Activated T-cell treated with anti-CD3 and anti-CD28 coated beads, Interleukin-2, amount 50 U/mL, for 72 hours (primary cell): ENCODE measurements at places on chromosomes 4 and X.

DNA sequence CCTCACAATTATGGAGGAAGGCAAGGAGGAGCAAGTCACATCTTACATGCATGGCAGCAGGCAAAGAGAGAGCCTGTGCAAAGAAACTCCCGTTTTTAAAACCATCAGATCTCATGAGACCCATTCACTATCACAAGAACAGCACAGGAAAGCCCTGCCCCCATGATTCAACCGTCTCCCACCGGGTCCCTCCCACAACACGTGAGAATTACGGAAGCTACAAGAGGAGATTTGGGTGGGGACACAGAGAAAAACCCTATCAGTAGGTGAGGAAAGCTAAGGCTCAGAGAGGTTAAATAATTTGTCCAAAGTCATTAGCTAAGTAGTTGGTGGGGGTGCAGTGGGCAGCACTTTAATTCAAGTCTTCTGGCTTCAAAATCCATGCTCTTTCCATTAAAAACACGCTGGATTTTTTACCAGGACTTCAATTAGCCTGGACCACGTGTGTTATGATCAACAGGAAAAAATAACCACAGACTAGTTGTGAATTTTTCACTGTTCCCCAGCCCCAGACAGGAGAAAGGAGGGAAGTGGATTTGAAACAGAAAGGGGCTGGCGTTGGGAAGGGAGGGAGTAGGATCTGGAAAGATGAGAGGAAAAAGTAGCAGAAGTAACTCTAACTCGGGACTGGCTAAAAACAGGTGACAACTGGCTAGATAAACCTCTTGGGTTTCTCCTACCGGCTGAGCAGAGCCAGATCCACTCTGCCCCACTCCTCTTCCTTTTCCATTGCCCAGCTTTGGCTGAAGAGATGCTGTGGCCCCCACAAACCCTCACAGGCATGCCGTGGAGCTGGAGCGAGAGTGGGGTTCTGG is 986 bp downstream of the MTMR8 start:
- DNase-seq = no peak

DNA sequence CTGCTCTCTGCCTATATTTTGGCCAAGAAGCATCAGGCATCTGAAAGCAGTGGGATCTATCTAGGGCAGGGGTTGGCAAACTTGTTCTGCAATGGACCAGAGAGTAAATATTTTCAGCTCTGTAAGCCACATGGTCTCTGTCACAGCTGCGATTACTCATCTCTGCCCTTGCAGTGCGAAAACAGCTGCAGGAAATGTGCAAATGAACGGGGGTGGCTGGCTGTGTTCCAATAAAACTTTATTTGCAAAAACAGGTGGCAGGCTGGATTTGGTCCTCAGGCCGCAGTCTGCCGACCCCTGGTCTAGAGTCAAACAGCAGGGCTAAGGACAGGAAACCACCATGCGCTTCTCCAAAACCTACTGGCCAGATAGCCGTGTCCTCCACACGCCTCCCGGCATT is 48.6 kb downstream of the ACOX3 start:
- peak; percentile 18 for DNase-seq

DNA sequence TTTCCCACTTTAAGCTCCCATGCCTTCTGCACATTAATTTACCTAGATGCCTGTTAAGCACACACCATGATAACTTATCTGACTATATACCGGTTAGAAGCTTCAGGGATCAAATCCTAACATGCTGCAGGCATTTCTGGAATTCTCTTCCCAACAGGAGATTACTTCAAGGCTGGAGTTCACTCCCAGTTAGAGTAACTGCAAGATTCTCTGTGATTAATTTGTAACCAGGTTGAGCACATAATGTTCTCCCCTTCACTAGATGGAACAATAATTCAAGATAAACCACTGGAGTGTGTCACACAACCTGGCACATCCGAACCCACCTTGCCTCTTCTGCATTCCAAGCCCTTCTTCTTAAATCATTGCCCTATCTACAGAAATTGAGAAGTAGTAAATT is 11.8 kb upstream of the UGT2A3 start:
- DNase-seq = no peak

GRCh38 chrX:108044554-108045256 is at the start of gene VSIG1:
VSIG1 (plus strand) TSS chrX:108045065; CDS start chrX:108045131, 66 bp downstream.
- no peak for DNase-seq

GRCh38 chr4:26356081-26356501 is 35.3 kb downstream of the RBPJ start:
- DNase-seq = no peak

DNA sequence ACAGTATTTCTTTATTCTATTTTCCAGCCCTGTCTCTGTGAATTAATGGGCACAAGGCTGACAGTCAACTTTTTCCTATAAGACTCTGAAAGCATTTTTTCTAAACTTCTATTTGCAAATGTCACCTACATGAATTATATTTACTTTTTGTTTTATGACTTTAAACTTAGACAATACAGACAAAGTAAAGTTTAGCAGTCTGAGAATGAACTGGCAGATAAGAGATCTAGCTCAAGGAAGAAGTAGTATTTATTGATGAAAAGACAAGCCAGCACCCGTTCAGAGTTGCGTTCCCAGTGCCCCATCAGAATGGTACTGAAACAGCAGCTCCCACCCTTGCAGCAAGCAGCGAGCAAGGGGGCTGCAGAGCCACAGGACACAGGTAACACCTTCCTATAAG is 148.5 kb downstream of the FAM13A start:
- no peak for DNase-seq

DNA sequence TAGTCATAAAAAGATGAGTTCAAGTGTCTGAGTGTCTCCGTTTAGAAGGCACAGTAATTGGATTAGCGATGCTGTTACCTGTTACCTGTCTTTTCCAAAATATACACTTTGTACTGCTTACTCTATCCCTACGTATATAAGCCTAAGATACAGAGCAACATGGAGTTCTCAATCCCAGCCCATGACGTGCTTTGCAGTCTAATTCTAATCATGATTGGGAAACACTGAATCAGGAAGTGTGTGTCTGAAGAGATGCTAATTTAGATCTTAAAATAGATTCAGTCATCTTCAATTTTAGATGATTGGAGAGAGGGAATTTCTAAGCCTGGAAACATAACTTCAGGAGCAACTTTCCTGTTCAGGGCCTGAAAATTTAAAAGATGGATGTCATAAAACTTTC is 115.1 kb downstream of the PCDH19 start:
- DNase-seq = no peak

DNA sequence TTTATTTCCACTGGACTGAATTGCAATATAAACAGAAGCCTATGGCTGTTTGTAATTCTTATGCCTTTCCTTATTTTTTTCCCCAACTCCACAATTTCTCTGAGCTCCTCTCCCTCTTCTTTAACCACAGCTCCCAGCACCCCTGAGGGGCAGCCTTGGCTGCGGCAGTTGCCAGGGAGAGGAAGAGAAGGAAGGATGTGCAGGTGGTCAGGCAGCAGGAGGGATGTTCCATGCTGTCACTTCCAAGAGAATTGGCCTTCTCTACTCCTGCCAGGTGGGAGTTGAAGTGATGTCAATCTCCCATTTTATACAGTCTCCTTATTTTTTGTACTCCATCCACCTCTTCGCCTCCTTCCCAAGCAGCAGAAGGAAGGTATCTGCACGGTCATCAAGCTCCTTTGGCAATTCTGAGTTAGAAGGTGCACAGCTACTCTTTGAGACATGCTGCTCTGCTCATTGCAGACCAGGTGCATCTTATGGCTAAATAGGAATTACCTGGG is 343.3 kb upstream of the RPS6KA3 start:
- no peak for DNase-seq

GRCh38 chr4:71262161-71262560 is 76.7 kb upstream of the SLC4A4 start:
- DNase-seq = no peak

DNA sequence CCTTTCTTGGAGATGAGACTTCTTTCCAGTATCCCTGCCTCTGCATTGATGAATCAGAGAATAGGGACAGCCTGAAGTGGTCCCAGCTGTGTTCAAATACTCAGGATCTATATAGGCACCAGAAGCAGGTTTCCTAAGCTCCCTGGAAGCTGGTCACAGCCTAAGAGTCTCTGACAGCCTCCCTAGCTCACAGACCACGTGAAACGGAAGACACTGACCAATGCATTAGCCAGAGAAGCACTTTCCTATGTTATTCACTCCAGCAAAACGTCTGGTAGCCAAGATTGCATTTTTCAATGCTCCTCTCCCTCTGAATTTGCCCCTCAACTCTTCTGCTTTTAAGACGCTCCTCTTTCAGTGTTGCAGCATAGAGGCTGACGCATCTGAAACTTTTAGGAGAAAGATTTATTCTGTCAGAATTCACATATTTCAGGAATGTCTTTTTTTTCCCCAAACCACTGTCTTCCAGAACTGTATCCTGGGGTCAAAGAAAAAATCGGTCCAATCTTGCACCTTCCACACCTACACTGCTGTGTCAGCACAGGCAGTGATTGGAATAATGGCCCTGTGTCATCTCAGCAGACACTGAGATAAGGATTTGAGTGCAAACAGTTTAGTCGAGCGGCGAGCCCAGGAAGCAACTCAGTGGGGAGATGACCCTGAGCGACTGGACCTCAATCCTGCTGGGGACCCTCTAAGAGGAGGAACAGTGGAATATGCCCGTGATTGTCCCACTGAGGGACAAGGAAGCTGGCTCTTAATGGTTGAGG is 109.4 kb downstream of the SMIM20 start:
- DNase-seq = no peak

GRCh38 chr4:140046016-140046415 is 108.0 kb downstream of the MAML3 start:
- no peak for DNase-seq

GRCh38 chr4:15765910-15766697 is 12.0 kb upstream of the CD38 start:
- peak; percentile 57 for DNase-seq

GRCh38 chr4:31655328-31655727 is 935.2 kb downstream of the PCDH7 start:
- DNase-seq = no peak

- DNase-seq = no peak
Measured at GRCh38 chr4:81427344-81427821, 44.3 kb downstream of the RASGEF1B start.

DNA sequence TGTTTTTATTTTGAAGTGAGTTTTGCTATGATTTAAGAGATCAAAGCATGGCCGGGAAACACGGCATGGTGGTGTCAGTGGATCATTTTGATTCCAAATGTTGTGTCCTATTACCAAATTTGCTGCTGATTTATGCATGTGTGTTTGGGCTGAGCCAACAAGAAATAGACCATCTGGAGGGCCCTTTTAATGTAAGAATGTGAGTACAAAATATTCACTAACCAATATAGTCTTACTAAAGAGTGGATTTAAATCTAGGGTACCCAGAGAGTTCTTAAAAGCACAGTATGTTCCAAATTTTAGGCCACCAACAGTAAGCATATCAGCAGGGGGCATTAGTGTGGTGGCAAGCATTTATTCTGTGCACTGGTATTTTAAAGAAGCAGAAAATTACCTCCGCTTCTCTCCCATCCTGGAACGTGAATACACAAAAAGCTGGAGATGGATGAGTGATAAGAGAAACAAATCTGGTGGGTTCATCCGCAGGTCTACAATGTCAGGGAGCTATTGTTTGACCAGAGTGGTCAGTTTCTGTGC is 444.4 kb upstream of the IGFBP7 start:
- DNase-seq = no peak

DNA sequence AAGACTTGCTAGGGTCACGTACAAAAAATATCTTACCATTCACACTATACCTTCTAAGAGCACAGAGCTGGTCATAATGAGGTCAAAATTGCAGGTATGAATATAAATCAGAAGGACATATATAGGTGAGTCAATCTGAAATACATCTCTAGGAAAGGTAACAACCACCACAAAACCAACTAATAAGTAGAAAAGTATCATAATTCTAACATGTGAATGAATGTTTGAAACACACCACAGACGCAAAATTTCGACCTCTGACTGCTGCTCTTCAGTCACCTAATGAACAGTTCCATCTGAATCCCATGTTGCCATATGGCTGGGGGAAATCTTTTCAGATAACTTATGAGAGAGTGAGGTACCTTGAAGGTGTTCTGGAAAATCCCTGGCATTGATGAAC is 22.1 kb downstream of the STAP1 start:
- DNase-seq = no peak

GRCh38 chr4:15042529-15043167 is 40.4 kb downstream of the CPEB2 start:
- DNase-seq = no peak

- DNase-seq = no peak
Measured at GRCh38 chr4:20253735-20254409, 2.2 kb downstream of the SLIT2 start.

DNA sequence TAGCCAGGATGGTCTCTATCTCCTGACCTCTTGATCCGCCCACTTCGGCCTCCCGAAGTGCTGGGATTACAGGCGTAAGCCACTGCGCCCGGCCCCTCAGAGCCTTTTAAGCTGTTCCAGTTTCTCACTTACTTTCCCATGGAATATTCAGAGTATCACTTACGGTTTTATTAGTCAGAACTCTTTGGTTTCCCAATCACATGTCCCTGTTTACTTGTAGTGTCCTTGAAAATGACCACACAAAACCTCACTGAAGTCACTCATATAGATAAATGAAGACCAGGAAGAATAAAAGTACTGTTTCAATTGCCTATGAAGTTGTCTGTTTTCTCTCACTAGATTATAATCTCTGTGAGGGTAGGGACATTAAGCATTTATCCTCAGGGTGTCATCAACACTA is 217.2 kb upstream of the HCCS start:
- DNase-seq = no peak

DNA sequence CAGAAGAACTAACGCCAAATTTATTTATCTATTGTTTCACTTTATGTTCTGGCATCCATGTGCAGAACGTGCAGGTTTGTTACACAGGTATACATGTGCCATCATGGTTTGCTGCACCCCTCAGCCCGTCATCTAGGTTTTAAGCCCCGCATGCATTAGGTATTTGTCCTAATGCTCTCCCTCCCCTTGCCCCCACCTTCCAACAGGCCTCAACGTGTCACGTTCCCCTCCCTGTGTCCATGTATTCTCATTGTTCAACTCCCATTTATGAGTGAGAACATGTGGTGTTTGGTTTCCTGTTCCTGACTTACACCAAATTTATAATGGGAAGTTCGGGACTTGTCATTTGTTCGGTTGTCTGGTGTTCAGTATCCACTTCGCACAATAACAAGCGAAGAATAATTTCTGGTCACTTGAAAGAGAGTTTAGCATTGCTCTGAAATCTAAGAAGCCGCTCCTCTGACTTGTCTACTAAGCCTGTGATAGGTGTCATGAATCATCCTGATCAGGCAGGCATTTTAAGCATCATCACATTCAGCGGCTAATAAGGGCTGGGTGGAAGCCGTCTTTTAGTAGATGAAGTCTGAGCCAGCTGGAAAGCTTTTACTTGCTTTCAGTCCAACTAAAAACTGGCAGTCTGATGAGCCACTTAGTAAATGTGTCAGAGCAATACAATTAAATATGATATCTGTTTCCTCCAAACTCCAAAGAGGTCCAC is 1065.7 kb upstream of the PABPC4L start:
- DNase-seq = no peak

DNA sequence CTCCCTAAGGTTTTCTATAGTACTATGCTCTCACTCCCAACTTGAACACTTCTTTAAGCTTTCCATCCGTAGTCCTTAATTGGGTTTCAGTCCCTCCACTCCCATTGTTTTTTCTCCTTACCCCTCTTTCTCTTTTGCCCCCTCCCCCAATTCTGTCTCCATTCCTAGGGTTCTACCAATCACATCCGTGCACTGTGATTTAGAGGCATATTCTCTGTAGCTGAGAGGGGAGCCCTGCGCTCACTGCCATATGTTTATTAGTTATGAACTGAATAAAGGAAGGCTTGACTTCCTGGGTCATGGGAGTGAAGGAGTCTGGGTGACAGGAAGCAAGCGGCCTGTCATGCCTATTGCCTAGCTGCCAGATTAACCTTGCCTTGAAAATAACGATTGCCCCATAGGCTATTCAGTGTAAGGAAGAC is 471 bp downstream of the MCTS1 start:
- peak; percentile 15 for DNase-seq

GRCh38 chrX:116204932-116205331 is 34.4 kb downstream of the AGTR2 start:
- DNase-seq = no peak
